D721Med (cell line): ENCODE measurements at places on chromosomes 2 and 18.

DNA sequence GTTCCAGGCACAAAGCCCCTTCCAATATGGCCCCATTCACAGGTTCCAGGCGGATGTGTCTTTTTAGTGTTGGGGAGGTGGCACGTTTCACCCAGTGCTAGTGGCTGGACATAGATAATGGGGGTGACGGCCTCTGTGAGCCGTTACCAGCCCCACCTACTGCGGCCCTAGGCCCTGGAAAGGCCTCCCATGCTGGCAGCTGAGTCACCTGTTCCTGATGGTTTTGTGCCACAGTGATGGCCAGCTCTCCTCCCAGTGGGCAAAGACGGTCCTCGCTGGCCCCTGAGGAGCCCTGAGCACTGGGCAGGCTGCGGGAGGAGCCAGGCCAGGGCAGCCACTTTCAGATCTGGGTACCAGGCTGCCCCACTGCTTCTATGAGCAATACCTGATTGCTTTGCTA lies 40.0 kb upstream of the GPC1 start:
- no peak for DNase-seq

DNA sequence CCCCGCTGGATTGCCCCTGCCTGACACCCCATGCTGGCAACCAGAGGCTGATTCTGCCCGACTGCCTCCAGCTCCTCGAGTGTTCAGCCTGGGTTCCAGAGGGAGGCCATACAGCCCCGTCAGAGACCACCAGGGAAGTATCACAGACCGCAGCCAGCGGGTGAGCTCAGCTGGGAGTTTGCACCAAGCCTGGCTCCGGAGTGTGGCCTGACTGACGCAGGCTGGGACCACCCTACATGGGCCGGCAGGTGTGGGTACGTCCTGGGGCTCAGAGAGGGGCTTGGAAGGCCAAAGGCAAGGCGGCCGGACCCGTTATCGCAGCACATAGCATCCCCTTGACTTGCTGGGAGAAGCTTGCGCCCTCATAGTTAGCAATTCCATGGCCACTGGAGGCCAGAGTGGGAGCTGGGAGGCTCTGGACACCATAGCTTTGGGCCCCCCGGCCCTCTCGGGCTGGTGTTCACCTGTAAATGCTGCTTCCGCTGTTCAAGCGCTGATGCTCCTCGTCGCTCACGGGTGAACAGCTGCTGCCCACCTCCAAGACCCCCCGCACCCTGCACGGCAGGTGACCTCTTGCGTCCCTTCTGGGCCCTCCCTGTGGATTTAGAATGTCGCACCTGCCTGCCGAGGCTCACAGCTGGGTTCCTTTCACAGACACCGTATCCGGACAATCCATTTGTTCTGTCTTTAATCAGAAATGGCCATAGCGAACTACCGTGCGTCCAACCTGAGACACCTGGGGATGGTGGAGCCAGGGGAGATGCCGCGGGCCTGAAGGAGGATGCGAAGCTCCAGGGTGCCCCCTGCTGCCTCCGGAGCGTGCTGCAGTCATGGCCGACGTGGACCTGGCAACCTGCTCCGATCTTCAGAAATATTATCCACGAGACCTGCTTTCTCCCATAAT lies 31.2 kb upstream of the SLC66A3 start:
- DNase-seq, result peak; percentile 78

DNA sequence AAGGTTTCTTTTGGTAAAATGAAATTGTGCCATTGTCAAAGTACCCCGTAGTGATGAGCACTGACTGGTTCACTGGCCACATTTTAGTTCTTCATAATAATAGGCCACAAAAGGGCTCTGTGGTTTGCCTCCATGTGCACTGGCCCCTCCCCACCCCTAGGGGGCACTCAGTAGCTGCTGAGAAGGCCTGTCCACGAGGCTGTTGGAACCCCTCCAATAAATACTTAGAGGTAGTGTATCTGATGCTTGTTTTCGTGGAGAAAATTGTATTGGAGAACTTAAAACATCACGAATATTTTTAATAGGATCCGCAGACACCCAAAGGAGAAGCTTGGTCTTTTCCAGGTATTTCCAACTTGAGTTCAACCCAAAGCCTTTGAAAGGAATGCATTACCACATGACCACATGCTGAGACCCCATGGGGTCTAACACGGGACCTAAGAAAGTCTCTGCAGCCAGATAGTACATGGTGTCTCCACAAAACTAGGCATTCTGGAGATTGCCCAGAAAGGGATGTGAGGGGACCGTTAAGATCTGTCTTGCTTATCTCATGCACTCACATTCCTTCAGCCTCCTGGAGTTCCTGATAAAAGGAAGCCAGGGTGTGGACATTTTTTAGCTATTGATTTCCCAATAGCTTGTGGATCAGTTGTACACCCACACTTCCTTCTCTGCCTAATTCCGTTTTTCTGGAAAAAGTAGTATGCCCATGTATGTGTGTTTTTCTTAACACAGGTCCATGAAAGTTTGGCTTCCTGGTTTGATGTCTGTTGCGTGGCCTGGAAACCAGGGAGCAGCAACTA lies 28.5 kb upstream of the NOSTRIN start:
- no peak for DNase-seq

- DNase-seq, result no peak
Measured at GRCh38 chr2:178211943-178212342, 17.6 kb downstream of the OSBPL6 start.
